ENCODE measurements at places on chromosomes 2 and 18.

DNA sequence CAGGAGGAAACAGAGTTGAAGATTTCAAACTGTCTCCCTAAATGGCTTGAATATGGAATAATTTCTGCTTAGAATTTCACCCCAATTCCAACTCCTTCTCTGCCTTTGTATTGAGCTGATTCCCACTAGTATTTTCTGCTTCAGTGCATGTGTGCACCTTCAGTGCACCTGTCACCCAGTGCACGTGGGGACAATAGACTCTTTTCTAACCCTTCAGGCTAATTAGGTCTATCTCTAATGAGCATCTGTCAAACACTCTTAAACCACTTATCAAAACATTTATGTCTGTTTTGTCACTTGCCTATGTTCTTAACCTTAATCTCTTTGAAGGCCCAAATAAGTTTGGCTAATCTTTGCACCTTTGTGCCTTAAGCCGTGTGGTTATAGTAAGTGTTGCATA lies 232.0 kb upstream of the NETO1 start:
- no peak for DNase-seq

DNA sequence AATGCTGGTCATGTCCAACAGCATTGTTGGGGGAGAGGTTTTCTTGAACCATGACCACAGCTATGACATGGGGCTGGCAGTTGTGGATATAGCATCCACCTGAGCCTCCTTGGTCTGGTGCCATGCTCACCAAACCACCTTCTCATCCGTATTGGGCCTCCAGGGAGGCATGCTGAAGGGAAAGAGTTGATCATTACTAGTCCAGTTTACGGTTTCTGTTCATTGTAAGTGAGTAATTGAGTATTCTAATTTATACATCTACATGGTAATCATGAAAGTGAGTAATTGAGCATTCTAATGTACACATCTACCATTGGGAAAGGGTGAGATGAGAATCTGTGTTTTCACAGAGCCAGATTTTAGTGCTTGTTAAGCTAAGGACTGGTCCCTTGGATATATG lies 6.8 kb downstream of the TMEM87B start:
- no peak for DNase-seq

GRCh38 chr2:31925517-31925916 lies 85.3 kb downstream of the MEMO1 start:
- no peak for DNase-seq

DNA sequence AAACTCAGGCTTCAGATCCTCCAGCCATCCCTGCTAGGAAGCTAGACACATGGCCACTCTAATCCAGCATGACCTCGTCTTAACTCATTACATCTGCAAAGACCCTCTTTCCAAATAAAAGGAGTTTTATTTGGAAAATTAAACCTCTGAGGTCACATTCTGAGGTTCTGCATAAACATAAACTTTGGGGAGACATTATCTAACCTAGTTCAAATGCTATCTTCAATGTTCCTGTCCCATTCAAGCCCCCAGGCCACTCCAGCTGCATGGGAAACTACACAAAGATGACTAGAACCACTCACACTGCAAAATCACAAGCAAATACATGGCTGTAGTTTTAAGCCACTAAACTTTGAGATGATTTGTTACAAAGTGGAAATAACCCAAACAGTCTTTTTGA lies 99.0 kb upstream of the RNF152 start:
- no peak for DNase-seq

- no peak for DNase-seq
Observed at GRCh38 chr2:66240286-66240685, 194.6 kb upstream of the MEIS1 start.

DNA sequence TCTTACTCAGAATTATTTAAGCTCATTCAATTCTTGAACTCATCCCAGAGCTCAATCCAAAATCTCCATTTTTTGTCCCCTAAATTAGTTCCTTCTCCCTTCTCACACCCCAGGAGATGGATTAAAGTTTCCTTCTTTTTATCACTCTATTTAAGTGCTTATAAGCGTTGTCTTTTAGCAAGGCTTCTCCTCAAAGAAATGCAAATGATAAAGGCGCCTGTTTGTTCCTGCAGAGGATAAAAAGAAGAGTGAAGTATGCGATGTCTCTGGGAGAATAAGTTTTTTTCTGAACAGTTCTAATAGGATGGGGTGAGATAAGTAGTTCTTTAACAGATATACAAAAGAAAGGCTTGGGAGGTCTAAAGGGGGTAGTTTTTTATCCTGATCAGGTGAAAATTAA lies 303.3 kb downstream of the CNTNAP5 start:
- no peak for DNase-seq

DNA sequence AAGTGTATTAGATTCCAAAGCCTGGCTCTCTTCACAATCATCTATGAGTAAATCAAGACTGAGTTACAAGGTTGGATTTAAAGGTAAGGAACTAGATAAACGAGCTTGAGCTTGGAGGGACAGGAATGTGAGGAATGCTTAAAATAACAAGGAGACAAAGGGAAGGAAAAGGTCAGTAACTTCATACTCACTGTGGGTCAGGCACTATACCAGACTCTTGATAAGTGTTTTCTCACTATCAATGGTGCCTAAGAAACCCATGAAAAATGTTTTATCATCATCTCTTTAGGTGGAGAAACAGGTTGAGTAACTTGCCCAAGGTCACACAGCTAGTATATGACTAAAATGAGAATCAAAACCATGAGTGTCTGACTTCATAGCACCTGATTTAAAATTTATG lies 212.1 kb downstream of the CDH2 start:
- no peak for DNase-seq
